ENCODE measurements at places on chromosomes 11 and 22.

DNA sequence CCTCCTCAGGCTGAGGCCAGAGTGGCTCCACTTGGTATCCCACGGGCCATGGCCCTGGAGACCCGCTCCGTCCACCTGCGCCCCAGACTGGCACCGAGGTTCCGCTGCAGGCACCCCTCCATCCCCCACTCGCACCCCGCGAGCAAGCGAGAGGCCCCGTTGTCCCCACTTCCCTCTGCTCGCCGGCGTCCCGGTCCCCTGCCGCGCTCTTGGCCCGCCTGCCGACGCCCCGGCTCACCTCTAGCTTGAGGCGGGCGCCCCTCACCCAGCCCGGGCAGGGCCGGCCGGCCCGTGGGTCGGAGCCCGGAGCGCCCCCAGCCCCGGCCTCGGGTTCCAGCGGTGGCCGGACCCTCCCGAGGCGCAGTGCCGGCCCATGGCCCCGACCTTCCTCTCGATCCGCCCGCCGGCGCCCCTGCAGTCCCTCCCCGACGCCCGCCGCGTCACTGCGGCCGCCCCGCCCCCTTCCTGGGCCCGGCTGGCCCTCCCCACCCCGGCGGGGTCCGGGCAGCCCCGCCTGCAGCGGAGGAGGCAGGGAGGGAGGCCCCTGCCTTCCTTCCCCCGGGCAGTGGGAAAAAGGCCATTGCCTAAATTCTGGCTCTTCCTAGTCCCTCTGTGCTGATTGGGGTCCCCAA lies at the start of gene PITPNM1:
Gene PITPNM1 (minus strand): TSS at position 414 of the 632 bp plus-strand sequence. CDS start 1,183 bp downstream, outside the sequence.
- DNase-seq = no peak

DNA sequence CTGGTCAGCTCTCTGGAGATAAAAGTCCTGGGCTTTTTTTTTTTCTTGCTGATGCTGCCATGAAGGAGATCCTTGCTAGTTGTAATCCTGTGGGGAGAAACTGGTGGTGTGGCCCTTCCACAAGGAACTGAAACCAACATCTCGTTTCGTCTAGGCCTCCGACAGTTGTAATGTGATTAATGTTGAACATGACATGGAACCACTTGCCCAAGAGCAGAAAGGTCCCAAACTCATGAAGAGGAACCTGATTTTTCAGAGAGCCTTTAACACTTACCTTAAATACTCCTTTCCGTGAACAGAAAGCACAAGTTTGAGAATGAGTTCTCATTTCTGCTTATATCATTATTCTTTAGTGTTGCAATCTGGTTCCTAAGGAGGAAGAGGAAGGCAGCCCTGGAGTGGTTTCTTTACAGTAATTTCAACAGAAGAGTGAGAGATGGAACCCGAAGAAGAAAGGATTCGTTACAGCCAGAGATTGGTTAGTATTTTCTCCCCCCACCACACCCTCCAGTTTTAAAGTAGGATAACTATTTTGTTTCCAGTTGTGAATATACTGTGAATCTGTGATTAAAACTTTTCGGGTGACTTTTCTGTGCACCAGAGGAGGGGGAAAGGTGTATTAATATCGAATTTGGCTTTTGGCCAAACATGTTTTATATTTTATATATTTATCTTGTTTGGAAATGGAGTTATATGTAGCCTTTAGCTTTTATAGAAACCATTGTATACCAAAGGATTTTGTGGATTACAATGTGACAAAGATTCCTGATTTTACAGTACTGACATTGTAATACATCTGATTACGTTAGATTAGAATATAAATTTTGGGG lies 2.0 kb downstream of the KDM2A start:
- DNase-seq = no peak

- no peak for DNase-seq
These were observed 373.9 kb upstream of the FAT3 start for GRCh38 chr11:91850533-91851275.

- no peak for DNase-seq
These were observed 4.8 kb downstream of the MUC5B start for GRCh38 chr11:1227551-1228100.

- no peak for DNase-seq
These were observed 128.8 kb downstream of the NTM start for GRCh38 chr11:131499199-131499598.

DNA sequence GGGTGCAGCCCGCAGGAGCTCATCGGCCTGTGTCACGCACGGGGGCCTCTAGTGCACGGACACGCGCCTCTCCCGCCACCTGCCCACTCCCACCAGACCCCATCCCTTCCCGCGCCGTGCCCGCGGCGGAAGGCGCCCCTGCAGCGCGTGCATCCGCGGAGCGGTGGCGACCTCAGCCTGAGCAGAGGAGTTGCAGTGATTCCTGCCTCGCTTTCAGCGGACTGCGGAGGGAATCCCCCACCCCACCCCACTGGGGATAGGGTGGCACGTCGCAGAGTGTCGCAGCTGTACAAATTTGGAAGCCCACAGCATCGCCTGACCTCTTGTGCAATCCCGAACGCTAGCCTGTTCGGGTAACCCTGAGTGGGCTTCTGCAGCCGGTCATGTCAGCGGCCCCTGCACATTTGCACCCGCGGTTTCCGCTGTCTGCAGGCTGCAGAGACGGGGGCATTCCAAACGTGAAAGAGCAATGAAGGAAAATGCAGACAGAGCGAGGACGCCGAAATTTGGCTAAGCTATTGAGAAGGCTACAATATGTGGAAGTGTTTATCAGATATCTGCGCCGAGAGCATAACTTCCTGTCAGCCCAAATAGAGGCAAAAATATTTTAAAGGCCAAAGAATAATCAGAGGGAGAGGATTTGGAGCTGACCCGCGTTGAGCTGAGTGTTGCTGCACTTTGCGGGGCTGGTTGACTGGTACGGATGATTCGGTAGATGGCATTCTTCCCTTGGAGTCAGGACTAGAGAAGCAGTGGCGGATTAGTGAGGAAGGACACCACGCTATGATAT lies 617 bp upstream of the ARHGAP20 start:
- no peak for DNase-seq

GRCh38 chr11:35911616-35912165 lies 32.2 kb upstream of the LDLRAD3 start:
- no peak for DNase-seq

DNA sequence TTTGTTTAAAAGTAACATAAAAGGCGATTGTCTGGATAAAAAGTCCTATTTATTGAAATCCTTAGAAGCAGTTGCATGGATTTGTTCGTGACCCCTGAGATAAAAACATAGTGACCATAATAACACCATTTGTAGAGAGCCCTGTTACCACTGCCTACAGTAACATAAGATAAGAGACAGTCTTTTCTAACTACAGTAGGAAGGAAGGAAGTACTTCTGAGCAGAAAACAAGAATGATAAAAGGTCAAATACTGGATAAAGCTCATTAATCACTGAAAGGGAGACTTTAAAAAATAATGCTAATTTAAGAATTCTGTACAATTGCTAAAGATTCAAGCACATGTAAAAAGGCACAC lies 47.1 kb upstream of the SOX6 start:
- no peak for DNase-seq

DNA sequence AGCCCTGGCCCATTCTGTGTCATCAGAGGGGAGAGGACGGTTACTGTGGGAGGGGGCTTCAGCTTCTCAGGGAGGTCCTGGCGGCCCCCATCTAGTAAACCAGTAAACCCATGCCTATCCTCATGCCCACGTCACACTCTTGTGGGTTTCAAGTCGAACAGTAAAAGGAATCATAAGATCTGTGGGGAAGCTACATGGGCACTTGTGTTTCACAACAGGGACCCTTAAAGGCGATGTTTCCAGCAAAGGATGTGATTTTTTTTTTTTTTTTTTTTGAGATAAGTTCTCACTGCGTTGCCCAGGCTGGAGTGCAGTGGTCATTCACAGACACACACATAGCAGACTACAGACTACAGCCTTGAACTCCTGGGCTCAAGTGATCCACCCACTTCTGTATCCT lies 9.2 kb upstream of the PARVG start:
- DNase-seq = no peak

DNA sequence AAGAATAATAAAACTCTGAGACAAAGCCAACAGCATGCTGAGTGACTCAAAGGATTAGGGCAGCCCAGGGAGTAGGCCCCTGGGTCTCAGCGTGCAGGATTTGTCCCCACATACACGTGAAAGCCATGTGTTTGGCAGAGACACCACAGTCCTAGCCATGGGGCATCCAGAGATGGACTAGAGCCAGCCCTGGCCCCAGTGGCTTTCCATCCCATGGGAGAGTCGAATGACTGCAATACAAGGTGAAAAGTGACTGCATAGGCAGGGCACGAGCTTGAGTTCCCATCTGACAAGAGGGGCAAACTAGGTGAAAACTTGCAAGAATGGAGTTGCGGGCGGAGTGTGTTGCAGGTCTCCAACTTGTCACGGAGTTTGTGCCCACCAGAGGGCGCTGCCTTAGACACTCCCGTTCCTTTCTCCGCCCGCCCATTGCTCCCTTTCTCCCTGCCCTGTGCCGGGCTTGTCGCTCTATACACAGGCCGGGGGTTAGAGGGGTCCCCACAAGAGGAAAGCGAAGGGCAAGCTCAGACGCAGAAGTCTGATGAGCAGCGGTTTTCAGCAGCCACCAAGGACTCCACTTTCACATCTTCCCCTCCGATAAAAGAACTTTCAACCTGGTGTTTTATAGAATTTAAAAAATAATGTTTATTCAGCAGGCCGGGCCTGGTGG lies 24.2 kb downstream of the TSKU start:
- no peak for DNase-seq

DNA sequence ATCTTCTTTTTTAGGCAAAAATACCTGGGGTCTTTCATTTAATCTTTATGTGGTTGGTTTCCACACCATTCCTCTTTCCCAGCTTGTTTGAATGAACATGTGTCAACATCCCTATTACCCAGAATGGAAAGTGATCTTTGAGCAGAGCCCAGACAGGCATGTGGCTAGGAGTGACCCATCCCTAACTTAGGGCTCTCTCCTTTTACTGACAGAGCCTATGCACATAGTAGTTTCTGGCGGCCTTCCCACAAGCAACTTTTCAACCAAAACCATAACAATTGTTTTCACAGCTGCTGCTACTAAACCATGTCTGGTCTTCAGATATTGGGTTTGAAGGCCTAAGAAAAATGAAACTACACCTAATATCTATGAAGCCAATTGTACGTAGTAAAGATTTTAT lies 107.5 kb downstream of the TENM4 start:
- no peak for DNase-seq

GRCh38 chr11:128450882-128451651 lies 136.3 kb downstream of the ETS1 start:
- no peak for DNase-seq

GRCh38 chr11:122050021-122050690 lies 65.9 kb downstream of the BLID start:
- no peak for DNase-seq

GRCh38 chr11:30879322-30880005 lies 293.3 kb upstream of the MPPED2 start:
- no peak for DNase-seq

DNA sequence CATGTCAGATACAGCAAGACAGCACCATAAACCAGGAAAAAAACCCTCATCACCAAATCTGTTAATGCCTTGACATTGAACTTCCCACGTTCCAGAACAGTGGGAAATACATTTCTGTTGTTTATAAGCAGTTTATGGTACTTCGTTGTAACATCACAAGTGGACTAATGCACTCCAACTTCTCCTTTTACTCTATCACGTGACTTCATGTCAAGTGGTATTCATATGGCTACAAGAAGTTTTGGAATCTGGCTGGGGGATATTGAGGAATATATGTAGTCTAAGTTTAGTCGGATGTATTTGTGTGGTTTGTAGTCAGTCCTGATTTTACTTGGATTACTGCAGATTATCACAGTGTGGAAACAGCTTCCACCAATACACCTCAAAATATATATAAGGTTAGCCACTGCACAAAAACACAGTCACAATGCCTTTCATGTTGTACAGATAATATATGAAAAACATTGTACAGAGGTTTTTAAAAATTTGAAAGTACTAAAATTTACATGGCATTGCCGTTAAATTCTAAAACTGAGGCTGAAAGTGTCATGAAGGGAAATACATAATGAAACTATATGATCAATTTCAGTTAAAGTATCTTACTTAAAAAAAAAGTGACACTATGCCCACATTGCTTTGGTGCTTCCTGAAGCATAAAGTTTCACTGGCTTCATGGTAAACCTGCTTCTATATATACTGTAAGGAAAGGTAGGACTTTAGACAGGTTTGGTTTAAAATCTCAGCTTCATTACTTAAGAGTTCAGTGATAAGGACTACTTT lies 134.1 kb downstream of the CASP12 start:
- DNase-seq = no peak

DNA sequence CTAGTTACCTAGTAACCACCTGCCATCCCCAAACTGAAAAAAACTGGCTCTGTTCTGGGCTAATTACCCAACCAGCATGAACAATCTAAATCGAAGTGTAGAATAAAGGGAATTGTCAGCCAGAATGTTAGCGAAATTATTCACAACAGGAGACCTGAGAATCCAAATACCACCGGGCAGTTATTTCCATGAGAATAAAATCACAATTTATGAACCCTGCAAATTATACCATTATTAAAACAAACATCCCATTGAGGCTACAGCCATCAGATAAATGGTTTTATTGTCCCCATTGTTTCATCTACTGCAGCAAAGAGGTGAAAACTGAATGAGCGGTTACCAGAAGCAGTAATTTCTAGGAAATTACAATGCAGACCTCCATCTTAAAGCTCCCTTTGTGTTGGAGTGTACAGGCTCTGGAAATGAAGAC lies 21.7 kb downstream of the FAM168A start:
- DNase-seq = no peak

GRCh38 chr22:17303441-17303839 lies 65.8 kb upstream of the CECR2 start:
- DNase-seq = no peak

DNA sequence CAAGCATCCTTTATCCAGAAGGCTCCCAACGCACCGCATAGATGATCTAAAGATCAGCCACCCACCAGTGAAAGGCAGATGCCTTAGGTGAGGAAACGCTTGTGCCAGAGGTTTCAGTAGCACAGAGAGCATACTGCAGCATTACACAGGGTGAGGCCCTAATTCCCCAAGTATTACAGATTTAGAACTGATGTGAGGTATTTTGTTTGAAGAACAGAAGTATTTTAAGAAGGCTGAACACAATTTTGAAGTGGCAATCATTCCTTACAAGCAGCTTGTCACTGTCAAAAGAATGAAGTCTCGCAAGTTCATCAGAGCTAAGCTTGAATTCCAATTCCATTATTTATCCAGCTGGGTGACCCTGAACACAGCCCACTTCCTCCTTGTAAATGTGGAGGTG lies 70.0 kb upstream of the FAT3 start:
- DNase-seq = no peak

DNA sequence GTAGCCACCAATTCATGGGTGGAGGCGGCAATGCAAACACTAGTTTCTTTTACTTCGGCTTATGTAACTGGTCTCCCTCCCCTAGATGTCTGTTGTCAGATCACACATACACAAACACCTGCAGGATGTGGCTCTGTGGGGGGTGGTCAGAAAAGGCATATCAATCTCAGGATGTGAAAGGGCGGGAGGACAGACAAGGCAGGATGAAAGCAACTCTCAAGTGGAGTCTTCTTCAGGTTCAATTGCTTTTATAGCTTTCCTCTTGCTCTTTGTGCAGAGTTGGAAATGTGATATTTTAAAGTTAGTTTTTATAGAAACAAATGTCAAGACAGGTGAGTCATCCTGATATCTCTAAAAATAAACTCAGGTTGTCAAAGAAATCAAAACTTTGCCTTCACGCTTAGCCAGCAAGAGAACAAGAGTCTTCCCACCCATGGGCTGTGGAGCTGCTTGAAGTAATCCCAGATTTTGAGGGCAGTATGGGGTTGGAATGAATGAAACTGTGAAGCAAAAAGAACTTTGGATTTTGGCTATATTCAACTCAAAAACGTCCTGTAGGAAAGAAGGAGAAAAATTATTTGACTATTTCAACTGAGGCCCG lies 423.4 kb downstream of the GUCY1A2 start:
- no peak for DNase-seq
